ENCODE measurements at places on chromosomes 11 and 22. TPM values are rescaled to one million over a fixed set of nuclear protein-coding genes. Genes with fewer than 3 reads are reported as not detected.

GRCh38 chr11:11155962-11156815 is 196.9 kb downstream of the CSNK2A3 start:
- H3K4me3 ChIP-seq, result no peak overlapping the region
- H3K27ac ChIP-seq, result no peak overlapping the region
- peak; percentile 36 for DNase-seq
- peaks cover 62% of the 10 kb centered on the region for H3K27me3 ChIP-seq
- H3K36me3 ChIP-seq, result no peaks in the 10 kb centered on the region

GRCh38 chr11:47257517-47258316 is at the start of gene NR1H3:
NR1H3 (plus strand) TSS chr11:47257996; CDS start chr11:47259217, 1,221 bp downstream.
- H3K36me3 ChIP-seq, result peaks cover 5% of the 10 kb centered on the region
- no peaks in the 10 kb centered on the region for H3K27me3 ChIP-seq
- DNase-seq, result peak; percentile 34
- peak within 1 kb of the TSS; percentile 28 for H3K4me3 ChIP-seq

DNA sequence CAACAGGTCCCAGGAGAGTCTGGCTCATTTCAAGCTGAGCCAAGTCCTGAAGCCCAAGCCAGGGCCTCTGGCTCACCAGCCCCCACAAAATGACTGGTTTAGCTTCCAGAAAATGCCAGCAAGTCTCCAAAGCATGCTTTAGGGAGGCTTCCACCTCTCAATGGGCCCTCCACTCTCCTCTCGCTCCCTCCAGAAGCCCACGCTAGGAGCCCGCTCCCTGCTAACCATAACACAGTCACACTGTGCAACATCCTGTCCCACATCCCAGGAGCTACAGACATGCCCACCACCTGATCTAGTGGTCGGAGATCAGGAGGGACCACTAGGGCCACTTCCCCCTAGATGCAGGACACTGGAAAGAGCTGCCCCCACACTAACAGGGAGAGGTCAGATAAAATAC is 6.9 kb downstream of the SULT4A1 start:
- DNase-seq, result no peak
- no peak overlapping the region for H3K27ac ChIP-seq
- H3K4me1 ChIP-seq, result no peaks in the 10 kb centered on the region
- no peaks in the 10 kb centered on the region for H3K36me3 ChIP-seq
- H3K27me3 ChIP-seq, result no peaks in the 10 kb centered on the region
- no peak overlapping the region for H3K4me3 ChIP-seq

DNA sequence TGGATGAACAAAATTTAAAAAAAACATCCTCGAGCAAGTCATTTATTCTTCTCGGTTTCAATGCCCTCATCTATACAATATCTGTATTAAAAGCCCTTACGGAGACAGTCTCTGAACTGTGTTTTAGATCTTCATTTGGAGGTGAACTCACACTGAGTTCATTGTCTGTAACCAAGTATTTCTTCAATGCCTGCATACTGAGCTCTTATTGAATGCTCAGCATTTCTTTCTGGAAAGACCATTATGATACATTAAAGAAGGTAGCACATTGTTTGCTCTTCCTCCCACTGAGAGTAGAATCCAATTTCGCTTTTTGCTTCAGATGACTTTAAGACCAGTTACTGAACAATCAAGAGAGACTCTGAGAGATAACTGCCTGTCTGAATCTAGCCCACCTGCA is 1.7 kb upstream of the ANO3 start:
- H3K4me1 ChIP-seq, result peaks cover 43% of the 10 kb centered on the region
- H3K36me3 ChIP-seq, result peaks cover 5% of the 10 kb centered on the region
- H3K27me3 ChIP-seq, result no peaks in the 10 kb centered on the region
- H3K27ac ChIP-seq, result no peak overlapping the region
- no peak overlapping the region for H3K4me3 ChIP-seq

- H3K27ac ChIP-seq, result peak overlapping the region; percentile 37
- peaks cover 54% of the 10 kb centered on the region for H3K27me3 ChIP-seq
Measured at GRCh38 chr22:36546932-36547331, 18.0 kb upstream of the EIF3D start.

- DNase-seq, result peak; percentile 82
- peaks cover 38% of the 10 kb centered on the region for H3K4me1 ChIP-seq
- H3K27me3 ChIP-seq, result peaks cover 23% of the 10 kb centered on the region
- H3K4me3 ChIP-seq, result peak overlapping the region; percentile 19
Measured at GRCh38 chr11:66020618-66021357, 5.5 kb downstream of the CATSPER1 start.

DNA sequence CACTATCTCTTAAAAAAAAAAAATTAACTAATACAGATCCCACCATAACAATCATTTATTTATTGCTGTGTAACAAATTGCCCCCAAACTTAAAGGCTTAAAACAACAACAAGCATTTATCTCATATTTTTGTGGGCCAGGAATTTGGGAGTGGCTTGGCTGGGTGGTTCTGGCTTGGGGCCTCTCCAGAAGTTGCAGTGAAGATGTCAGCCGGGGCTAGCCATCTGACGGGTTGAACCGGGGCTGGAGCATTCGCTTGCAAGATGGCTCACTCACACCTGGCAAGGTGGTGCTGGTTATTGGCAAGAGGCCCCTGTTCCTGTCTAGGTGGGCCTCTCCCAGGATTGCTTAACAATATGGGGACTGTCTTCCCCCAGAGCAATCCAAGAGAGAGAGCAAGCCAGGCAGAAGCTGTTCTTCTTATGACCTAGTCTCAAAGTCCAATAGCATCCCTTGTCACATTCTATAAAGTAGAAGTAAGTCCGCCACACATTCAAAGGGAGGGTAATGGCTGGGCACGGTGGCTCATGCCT is 29.5 kb downstream of the ACO2 start:
- H3K27ac ChIP-seq, result no peak overlapping the region
- H3K4me1 ChIP-seq, result no peaks in the 10 kb centered on the region
- no peak overlapping the region for H3K4me3 ChIP-seq
- DNase-seq, result no peak

DNA sequence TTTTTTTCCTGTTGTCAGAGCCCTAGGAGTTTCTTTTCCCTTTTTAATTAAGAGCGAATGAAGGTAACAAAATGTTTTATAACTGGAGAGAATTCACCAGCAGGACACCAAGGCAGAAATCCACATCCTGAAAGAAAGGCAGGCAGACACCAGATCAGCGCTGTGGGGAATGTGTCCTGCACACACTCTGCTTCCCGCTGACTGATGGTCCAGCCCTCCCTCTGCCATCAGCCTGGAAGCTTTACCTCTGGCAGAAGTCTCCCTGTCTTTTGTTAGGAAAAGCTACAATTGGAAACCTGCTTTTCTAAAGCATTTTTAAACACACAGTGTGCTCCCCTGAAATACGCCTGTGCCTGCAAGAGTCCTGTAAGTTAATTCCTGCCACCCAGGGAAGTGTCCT is 638.5 kb downstream of the NTM start:
- H3K36me3 ChIP-seq, result no peaks in the 10 kb centered on the region
- H3K4me3 ChIP-seq, result no peak overlapping the region
- no peak overlapping the region for H3K27ac ChIP-seq
- no peaks in the 10 kb centered on the region for H3K27me3 ChIP-seq

- no peaks in the 10 kb centered on the region for H3K36me3 ChIP-seq
- H3K4me3 ChIP-seq, result no peak overlapping the region
- H3K4me1 ChIP-seq, result peaks cover 13% of the 10 kb centered on the region
- DNase-seq, result no peak
Measured at GRCh38 chr11:33797879-33798278, 23.6 kb upstream of the FBXO3 start.

DNA sequence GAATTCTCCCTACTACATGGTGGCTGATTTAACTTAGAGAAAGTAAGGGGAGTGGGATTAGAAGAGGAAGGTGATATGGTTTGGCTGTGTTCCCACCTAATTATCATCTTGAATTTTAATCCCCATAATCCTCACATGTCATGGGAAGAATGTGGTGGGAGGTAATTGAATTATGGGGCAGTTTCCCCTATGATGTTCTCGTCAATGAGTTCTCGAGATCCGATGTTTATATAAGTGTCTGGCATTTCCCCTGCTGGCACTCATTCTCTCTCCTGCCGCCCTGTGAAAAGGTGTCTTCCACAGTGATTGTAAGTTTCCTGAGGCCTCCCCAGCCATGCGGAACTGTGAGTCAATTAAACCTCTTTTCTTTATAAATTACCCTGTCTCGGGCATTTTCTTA is 169.3 kb downstream of the CASP12 start:
- no peaks in the 10 kb centered on the region for H3K4me1 ChIP-seq
- no peaks in the 10 kb centered on the region for H3K36me3 ChIP-seq
- no peak for DNase-seq

- no peak overlapping the region for H3K4me3 ChIP-seq
- H3K27ac ChIP-seq, result no peak overlapping the region
- no peaks in the 10 kb centered on the region for H3K36me3 ChIP-seq
- DNase-seq, result no peak
- H3K27me3 ChIP-seq, result no peaks in the 10 kb centered on the region
- peaks cover 12% of the 10 kb centered on the region for H3K4me1 ChIP-seq
Measured at GRCh38 chr11:116984186-116984585, 114.0 kb downstream of the SIK3 start.

GRCh38 chr11:111303461-111303860 is 5.1 kb downstream of the POU2AF3 start:
- H3K4me1 ChIP-seq, result peaks cover 19% of the 10 kb centered on the region
- H3K27me3 ChIP-seq, result no peaks in the 10 kb centered on the region
- peaks cover 7% of the 10 kb centered on the region for H3K36me3 ChIP-seq
- no peak overlapping the region for H3K4me3 ChIP-seq
- H3K27ac ChIP-seq, result peak overlapping the region; percentile 58
- DNase-seq, result peak; percentile 57

DNA sequence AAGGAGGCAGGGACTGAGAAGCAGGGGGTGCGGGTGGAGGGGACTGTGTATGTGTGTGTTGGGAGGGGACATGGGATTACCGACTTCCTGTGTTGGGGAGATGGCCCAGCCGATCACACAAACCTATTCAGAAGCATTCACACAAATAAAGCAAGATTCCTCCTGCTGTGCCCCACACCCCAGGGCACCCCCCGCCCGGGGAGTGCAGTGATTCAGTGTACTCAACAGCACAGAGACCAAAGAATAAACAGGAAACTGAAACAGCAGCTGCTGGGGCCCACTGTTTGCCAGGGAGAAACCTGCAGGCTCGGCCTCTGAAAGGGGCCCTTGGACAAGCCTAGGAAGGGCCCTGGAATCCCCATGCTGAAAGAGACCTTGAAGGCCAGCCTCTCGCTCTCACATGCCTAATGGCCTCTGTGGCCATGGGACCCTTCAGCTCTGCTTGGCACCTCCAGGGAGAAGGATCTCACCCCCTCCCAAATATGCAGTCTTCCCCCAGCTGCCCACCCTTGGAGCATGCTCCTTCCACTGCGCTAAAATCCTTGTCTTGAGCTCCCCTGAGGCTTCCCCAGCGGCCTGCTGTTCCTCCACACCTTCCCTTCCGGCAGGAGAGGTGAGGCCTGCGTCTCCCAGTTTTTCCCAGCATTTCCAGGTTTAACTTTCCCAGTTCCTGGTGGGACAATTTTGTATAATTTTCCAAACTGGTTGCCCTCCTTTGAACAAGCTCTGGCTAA is 72.9 kb downstream of the CSNK2A3 start:
- no peaks in the 10 kb centered on the region for H3K4me1 ChIP-seq
- H3K4me3 ChIP-seq, result no peak overlapping the region
- H3K36me3 ChIP-seq, result no peaks in the 10 kb centered on the region
- no peak for DNase-seq
- no peak overlapping the region for H3K27ac ChIP-seq
- no peaks in the 10 kb centered on the region for H3K27me3 ChIP-seq

GRCh38 chr11:125980436-125980835 is 34.6 kb downstream of the VSIG10L2 start:
- H3K4me3 ChIP-seq, result no peak overlapping the region
- H3K4me1 ChIP-seq, result no peaks in the 10 kb centered on the region
- no peak overlapping the region for H3K27ac ChIP-seq

DNA sequence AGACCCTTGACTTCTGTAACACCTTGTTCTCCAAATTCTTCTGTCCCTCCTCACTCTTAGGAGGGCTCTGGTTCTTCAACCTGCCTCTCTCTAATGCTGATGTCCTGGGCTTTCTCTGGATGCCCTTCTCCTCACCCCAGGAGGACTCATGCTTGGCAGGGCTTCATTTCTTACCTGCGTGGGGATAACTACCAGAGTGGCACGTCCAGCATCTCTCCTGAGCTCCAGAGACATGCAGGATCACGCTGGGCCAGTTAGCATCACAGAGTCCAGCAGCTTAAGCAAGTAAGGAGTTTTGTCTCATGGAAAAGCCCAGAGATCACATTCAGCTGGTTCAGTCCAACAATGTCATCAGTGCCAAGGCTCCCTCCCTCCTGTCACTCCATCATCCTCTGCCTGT is 36.4 kb downstream of the RTL6 start:
- no peak for DNase-seq
- H3K4me3 ChIP-seq, result no peak overlapping the region
- H3K36me3 ChIP-seq, result no peaks in the 10 kb centered on the region
- H3K4me1 ChIP-seq, result no peaks in the 10 kb centered on the region
- H3K27me3 ChIP-seq, result peaks cover 54% of the 10 kb centered on the region

DNA sequence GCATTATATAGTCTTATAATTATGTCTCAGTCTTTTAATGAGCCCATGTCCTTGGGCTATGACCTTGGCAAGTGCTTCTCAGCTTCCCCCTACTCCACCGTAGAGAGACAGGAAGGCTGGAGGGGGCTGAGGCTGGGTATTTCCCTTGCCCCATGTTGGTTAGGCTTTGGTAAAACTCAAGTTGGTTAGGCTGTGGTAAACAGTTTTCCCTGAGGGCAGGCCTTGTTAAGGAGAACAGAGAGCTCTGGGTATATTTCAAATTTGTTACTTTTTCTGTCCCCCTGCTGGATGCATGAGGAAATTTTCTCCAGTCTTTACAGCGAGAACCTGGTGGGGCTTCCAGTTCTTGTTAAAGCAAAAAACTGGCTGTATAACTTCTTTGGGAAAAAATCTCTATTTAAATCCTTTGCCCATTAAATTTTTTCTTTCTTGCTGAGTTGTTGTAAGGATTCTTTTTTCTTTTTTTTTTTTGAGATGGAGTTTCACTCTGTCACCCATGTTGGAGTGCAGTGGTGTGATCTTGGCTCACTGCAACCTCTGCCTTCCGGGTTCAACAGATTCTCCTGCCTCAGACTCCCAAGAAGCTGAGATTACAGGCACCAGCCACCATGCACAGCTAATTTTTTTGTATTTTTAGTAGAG is 12.2 kb upstream of the DCHS1 start:
- DNase-seq, result peak; percentile 8
- H3K36me3 ChIP-seq, result no peaks in the 10 kb centered on the region
- no peak overlapping the region for H3K4me3 ChIP-seq
- H3K4me1 ChIP-seq, result no peaks in the 10 kb centered on the region

Gene PIK3IP1
- total RNA-seq, result 6.2 TPM

Gene GSTT2B
- total RNA-seq, result 3.6 TPM

Gene GLB1L3
- not detected for total RNA-seq

Gene ZNRD2
- 40.7 TPM for total RNA-seq

Gene LBHD1
- 16.4 TPM for total RNA-seq

Gene IFTAP
- 17.1 TPM for total RNA-seq

Gene SYT8
- total RNA-seq, result 5.8 TPM

Gene GPR83
- total RNA-seq, result 0.07 TPM

Gene CDON
- total RNA-seq, result 10.6 TPM

Gene TMEM191B
- total RNA-seq, result not detected

Gene TBX1
- not detected for total RNA-seq

Measured in Calu3 (cell line).